ENCODE measurements at places on chromosomes 6 and 20. TPM values are rescaled to one million over a fixed set of nuclear protein-coding genes. Genes with fewer than 3 reads are reported as not detected.
A peak's percentile ranks its signal among the peaks of the same experiment; 100 is the strongest.

CGA gene
- 1.9 TPM for total RNA-seq

DNA sequence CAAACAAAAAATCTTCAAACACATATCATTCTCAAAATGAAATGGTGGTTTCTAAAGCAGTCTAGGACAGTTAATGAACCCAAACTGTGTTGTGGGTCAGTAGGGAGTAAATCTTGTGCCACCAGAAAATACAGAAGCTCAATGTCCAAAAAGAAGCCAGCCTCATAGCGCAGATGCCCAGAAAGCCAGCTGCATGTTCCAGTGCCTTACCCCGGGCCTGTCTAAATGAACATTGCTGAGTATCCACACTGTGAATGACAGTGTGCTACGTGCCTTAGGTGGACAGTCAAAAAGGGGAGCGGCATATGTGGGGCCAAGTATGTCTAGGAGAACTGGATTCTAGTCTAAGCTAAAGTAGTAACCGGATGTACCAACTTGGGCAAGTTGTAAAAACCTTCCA lies 10.9 kb downstream of the FYN start:
- no peak for DNase-seq

CHRNA4 gene
- total RNA-seq: 1.8 TPM

DNA sequence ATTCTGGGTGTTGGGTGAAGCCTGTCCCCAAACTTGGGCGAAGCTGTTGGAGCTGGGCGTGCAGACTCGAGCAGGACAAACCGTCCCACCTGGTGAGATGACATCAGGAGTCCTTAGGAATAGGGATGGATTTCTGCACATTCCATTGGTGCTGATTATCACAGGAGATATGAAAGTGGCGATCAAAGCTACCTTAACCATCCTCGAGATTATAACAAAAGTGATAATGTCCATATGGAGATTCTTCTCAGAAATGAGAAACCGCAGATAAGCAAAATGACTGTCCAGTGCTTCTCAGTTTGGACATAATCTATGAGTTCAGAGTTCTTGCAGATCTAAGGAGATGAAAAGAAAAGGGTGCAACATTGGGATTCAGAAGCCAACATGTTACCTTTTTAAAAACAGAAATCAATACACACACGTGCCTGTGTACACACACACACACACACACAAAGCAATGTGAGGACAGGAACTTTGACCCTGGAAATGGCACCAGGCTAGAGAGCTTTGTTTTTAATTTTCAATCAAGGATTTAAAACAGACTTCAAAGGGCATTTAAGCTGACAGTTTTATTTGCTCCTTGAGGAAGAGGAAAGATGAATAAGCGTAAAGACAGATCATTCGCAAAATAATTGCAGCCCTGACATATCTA lies 165.4 kb downstream of the CD83 start:
- DNase-seq: no peak

- DNase-seq: no peak
Measured at GRCh38 chr6:49541210-49541724, 9.2 kb upstream of the C6orf141 start.

DNA sequence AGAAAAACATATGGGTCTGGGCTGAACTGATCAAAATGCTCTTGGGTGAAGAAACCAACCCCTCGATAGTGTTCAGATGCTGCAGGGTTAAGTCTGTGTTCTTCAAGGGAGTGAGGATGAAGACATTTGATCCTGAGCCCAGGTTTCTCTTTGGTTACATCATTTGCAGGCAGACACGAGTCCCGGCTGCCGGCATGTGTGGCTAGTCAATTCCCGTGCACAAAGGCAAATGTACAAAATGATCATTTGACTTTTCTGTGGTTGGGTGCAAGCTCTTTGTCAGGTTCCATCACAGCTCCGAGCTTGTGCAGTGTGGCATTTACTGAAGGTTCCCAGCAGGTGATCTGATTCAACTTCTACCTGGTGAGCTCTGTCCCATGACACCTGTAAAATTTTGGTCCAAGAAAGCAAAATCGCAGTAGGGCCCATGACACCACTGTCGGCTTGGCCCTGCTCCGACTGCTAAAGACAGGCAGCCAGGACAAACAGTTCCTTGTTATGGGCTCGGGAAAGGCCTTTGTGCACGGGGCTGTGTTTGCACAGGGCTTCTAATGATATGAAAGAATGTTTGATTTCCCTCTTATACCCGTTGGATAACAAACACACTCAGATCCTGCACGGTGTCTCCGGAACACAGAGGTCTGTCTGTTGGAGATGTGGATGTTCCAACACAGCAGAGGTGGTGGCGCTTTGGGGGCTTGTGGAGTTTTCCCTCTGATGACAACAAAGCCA lies 46.9 kb downstream of the GJA10 start:
- peak; percentile 18 for DNase-seq

DNA sequence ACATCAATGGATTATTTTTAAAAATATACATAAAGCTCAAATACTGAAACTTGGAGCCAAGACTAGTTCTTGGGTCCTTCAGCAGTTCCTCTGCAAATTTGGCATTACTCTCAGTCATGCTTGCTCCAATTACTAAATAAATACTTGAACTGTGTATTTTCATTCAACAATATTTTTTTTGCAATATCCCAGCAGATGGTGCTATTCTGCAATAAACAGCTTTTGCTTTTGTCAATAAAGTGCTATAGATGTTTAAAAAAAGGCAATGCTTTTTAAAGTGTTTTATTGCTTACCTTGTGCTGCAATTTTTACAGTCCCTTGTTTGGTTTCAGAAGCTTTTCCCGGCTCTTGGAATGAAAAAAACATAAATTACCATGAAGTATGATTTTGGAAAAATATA lies 243.4 kb downstream of the TRDN start:
- DNase-seq: peak; percentile 32

ANKRD6 gene
- total RNA-seq: 17.8 TPM

ARMC12 gene
- 0.31 TPM for total RNA-seq

DNA sequence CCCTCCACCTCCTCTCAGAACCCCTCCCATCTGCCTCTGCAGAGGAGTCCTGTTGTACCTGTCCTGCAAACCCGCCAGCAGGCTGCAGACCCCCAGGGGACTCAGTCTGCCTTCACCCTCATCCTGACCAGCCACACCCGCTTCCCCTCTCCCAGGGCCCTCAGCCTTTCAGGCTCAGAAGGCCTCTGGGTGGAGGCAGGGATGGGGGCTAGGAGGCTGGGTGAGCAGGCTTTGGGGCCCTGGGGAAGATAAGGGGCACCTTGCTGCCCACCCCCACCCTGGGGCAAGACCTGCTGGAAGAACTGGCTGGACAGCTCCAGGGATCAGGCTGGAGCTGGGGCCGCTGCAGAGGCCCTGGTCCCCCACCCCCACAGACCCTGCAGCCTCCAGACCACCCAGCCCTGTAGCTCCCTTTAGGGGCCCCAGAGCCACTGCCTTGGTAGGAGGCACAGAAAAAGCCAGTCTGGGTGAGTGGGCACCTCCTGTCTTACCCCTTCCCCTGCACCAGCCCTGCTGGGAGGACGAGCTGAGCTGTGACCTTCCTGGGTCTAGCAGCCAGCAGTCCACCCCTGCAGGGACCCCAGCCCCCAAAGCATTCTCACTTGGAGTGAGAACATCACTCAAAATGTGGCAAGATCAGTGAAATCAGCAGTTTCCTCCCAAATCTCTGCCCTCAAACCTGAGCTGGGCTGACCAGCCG lies 5.2 kb downstream of the TEAD3 start:
- no peak for DNase-seq

- no peak for DNase-seq
Measured at GRCh38 chr20:4910951-4911350, 90.4 kb downstream of the SLC23A2 start.

- no peak for DNase-seq
Measured at GRCh38 chr20:47865451-47865850, 80.2 kb upstream of the SULF2 start.

ECT2L gene
- 0.31 TPM for total RNA-seq

DNA sequence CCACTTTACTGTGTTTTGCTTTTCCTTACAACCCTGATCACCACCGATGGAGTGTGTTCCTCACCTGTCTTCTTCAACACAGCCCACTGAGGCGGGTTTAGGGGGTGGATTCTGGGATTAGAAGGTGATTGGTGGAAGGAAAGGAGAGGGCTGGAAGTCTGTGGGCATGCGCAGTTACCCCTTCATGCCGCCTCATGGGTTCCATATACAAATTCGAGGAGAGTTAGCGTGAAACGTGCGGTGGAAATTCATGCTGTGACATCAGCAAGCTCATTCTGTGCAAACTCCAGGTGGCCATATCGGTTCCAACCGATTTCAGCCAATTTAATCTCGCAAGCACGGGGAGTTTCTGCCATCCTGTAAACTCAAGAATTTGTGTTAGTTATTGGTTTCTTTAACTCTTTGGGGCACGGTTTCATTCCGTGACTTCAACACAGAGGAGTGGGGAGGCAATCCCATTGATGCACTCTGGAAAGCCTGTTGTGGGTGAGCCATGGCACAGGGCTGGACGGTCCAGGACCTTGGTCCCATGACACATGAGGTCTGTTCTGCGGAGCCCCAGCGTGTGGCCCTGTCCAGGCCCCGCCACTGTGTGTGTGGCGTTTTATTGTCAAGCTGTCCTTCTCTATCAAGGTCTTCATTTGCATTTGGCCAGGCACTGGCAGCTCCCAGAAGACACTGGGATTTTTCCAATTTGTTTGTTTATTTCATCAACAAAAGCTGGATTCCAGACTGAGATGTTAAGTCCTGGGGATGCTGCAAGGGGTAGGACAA lies 482.8 kb upstream of the SULF2 start:
- no peak for DNase-seq

HLA-DQB2 gene
- not detected for total RNA-seq

DNA sequence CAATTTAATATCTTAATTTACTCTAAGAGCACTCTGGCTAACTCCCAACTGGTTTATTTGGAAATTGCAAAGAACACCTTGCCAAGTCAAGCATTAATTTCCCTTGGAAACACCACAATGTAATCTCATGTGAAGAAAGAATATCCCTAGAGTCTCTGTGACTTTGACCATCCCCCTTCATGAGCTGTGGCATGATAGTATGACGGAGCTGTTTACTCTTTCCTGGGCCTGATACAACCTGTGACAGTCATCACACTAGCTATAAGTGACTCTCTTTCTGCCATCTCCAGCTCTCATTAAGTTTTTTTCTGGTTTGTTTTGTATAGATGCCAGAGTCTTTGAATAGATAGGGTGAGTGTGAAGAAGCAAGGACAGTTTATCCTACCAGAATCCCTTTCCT lies 470.3 kb upstream of the JARID2 start:
- no peak for DNase-seq

GPR6 gene
- total RNA-seq: 0.41 TPM

OLIG3 gene
- not detected for total RNA-seq

PACRG gene
- total RNA-seq: 11.5 TPM

ABHD12 gene
- total RNA-seq: 24.9 TPM

THBS2 gene
- 89.3 TPM for total RNA-seq

DNA sequence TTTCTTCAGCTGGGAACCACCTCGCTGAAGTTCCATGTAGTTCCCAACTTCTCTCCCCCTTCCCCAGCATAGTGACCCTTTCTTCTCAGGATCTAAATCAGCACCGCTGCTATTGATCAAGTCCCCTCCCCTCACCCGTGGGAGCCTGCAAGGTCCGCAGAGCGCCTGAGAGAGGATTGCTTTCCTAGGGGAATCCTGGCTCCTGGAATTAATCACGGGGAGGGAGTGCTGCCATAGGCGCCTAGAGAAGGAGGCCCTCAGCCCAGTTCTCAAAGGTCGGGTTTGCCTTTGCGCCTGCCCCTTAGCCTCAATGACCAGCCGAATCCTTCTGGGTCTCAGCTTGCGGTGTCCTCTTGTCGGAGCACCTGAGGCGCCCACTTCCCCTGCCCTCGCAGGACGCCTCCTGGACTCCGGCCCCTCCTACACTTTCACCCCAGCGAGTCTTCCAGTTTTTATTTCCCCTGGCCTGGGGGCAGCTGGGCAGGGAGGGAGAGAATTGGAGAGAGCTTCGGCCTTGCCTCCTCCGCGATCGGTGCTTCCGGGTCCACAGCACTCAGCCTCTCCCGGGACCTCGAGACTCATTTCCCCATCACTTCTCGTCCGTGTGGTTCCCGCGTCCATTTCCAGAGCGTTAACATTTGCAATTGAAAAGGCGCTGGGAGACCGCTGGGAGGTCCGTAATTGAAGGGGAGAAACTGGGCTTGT lies 3.1 kb upstream of the NKX2-2 start:
- no peak for DNase-seq

GRCh38 chr6:31634131-31634530 lies 13.6 kb downstream of the PRRC2A start:
- no peak for DNase-seq

- peak; percentile 48 for DNase-seq
Measured at GRCh38 chr20:35333606-35334005, 41.4 kb upstream of the FAM83C start.

DNA sequence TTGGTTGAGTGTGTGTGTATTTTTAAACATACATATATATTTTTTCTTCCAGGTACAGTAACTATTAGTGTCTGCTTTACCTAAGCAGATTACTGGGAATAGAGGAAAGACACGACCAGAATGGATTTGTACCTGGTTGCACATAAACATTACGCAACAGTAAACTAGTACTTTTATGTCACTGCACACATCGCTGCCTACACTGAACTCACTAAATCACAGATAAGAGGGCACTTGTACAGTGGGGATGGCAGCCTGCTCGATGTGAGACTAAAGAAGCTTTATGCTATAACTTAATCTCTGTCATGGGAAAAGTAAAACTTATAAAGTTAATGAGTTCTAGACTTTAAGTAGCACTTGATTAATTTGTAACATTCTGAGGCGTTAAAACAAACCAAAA lies 89.5 kb upstream of the SIM1 start:
- no peak for DNase-seq

DNA sequence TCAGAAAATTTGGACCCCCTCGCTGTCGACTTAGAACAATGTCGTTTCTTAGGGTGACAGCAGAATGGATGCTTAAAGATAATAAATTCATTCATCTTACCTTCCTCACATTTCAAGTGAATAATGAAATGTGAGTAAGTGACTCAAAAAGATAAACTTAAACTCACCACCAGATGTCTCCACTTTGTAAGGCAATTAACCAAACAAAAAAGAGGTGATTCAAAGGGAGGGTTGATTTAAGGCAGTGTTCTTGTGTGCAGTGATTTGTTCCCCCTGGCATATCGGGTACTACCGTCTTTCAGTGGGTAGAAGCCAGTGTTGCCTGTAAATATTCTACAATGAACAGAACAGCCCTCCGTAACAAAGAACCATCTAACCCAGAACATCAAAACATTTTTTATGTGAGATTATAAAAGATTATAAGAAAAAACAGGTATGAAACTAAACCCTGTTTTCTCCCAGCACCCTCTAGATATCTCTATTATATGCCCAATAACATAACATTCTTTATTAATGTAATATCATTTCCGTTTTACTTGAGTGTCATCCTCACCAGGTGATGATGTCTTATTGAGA lies 589.7 kb downstream of the CBLN4 start:
- DNase-seq: peak; percentile 40

Data from tongue (tissue), 3 donors.